GM13976 (cell line): ENCODE measurements at places on chromosomes 12 and 14.

GRCh38 chr14:64870160-64870559 lies 9.5 kb downstream of the SPTB start:
- no peak for DNase-seq

GRCh38 chr12:63042646-63043045 lies 107.7 kb upstream of the PPM1H start:
- no peak for DNase-seq

DNA sequence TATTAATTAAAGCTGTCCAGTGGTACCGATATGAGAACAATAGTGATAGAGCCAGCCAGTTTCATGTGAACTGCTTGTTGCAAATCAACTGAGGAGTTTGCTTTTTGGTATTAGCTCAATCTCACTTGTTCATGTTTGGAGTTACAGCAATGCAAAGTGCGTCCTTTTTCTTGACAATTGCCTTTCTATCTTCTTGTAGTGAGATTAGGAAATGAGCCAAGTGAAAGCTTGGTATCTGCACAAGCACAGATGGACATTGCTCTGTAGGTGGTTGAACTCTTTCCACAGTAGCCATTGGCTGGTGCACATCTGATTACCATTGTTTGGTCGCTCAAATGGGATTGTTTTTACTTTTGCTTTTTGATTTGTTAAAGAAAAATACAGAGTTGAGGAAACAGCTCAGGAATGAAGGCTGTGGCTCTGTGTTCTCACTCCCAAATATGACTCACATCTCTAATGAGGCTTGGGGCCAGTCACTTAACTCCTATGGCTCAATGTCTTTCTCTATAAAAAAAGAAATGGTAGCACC lies 241.4 kb downstream of the BMP4 start:
- no peak for DNase-seq

DNA sequence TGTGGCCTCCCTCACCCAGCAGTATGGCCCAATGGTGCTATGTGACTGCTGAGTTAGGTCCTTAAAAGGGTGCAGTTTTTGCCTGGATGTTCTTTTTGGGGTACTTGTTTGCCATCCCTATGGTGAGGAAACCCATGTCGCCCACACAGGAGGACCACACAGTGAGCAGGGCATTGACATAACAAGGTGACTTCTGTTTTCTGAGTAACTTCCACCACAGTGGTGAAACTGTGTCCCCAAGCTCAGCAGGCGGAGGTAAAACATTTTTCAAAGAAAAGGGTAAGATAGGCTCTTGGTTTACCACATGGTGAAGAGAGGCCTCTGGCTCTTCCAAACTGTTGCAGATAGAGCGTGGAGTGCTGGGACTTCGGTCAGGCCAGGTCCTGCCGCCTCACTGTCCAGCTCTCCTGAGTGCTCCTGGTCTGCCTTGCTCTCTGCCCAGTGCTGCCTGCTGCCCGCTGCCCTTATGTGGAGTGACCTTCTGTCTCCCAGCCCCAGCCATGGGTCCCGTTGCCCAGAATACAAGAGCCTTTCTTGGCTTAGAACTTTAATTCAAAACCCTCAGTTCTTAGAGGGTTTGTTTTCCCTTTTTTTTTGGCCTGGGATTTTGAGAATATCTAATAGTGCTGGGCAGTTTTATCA lies 54.0 kb downstream of the TRAF3 start:
- DNase-seq, result no peak

DNA sequence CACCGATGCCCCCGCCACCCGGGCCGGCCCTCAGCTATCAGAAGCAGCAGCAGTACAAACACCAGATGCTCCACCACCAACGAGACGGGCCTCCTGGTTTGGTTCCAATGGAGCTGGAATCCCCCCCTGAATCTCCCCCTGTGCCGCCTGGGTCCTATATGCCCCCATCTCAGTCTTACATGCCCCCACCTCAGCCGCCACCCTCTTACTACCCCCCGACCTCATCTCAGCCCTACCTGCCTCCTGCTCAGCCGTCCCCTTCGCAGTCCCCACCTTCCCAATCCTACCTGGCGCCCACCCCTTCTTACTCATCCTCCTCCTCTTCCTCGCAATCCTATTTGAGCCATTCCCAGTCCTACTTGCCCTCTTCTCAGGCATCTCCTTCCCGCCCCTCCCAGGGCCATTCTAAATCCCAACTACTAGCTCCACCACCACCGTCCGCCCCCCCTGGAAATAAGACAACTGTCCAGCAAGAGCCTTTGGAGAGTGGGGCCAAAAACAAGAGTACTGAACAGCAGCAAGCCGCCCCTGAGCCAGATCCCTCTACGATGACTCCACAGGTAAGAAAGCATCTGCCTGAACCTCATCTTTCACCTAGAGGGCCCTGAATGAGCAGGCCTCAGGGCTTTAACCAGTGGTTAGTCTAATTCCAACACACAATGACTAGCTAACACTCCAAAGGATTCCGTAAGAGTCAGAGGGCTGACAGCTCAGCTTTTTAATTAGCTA lies 851 bp downstream of the YLPM1 start:
- DNase-seq, result no peak

DNA sequence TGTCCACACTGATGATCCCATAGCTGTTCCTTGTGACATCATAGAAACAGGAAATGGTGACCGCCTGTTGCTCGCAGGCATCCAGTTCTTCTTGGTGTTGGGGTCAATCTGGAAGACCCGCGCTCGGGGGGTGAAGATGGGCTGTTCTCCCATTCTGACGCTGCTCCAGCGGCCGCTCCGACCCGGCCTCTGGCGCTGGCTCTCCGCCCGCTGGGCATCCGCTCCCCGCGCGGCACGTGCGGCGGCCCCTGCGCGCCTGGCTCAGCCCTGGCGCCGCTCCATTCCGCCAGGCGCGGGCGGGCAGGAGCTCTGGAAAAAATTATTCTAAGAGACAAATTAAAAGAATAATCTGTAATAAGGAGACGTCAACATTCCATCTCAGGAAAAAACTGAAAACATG lies 761.1 kb downstream of the TMEM121 start:
- no peak for DNase-seq

- no peak for DNase-seq
Measured at GRCh38 chr14:41642367-41642766, 35.7 kb downstream of the LRFN5 start.

GRCh38 chr14:89912667-89913211 lies 41.8 kb downstream of the EFCAB11 start:
- DNase-seq, result no peak

DNA sequence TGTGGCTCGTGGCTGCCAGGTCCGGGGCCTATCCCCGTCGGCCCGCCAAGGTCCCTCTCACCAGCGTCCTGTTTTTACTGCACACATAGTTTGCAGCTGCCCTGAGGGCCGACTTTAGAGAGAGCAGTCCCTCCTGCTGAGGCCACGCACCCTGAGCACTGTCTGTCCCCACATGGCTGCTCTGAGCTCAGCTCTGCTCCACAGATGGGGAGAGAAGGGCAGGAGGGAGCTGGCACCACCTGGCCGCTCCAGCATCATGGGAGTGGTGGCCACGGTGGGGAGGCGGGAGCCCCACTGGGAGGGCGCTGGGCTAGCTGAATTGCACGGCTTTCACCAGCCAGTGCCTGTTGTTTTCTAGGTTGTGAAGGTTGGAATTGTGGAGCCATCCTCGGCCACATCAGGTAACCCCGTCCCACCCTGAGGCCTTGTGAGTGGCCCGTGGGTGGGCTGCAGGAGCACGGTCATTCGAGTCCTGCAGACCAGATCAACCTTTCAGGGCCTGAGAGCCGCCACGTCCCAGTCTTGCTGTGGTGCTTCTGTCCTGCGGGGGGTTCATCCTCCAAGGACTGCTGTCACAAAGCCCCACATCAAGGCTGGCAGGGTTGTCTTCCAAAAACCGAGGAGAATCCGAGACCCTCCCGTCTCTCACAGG lies 7.4 kb upstream of the TEX22 start:
- DNase-seq, result no peak

- DNase-seq, result no peak
Measured at GRCh38 chr14:51784466-51784865, 75.9 kb upstream of the GNG2 start.

DNA sequence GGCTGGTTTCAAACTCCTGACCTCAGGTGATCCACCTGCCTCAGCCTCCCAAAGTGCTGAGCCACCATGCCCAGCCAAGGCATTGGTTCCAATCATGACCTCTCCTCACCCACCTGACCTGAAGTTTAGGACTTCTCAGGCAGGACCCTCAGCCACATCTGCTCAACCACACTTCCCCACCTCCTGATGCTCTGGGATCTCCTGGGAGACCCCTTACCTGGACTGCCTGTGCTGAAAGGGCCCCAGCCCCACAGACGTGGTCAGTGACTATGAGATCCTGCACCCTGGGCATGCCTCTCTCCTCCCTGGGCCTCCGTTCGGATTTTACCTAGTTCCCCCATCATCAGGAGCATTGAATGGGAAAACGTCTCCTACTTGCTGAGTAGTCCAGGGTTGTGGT lies 18.0 kb downstream of the GSC start:
- DNase-seq, result no peak

GRCh38 chr14:85115921-85116320 lies 414.0 kb upstream of the FLRT2 start:
- no peak for DNase-seq

GRCh38 chr12:107012736-107013425 lies 25.9 kb upstream of the MTERF2 start:
- no peak for DNase-seq

DNA sequence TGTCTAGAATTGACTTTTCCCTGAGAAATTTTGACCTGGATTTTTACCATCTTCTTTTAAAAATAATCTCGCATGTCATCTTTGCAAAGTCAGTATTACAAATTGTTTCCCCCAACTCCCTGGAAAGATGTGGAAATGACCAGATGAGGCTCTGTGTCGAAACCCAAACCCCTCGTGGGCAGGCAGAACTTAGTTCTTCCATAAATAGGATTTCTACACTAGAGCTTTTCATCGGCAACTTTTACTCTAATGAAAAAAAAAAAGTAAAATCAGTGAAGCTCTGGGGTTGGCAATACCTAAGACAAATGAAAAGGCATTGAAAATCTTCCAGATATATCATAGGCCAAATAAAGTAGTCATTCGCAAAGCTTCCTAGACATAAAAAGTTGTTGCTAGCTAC lies 17.0 kb downstream of the SSPN start:
- no peak for DNase-seq

DNA sequence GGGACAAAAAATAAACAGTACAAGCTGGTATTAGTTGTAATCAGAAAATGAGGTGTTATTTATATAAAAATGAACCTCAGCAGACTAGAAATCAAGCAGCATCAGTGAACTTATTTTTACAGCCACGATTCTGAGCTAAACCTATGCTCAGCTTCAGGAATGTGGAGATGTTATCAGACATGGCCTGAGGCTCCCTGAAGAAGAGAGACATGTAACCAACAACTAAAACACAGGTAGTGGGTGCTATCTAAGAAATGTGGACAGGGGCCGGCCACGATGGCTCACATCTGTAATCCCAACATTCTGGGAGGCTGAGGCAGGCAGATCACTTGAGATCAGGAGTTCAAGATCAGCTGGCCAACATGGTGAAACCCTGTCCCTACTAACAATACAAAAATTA lies 534.3 kb downstream of the VRK1 start:
- no peak for DNase-seq

DNA sequence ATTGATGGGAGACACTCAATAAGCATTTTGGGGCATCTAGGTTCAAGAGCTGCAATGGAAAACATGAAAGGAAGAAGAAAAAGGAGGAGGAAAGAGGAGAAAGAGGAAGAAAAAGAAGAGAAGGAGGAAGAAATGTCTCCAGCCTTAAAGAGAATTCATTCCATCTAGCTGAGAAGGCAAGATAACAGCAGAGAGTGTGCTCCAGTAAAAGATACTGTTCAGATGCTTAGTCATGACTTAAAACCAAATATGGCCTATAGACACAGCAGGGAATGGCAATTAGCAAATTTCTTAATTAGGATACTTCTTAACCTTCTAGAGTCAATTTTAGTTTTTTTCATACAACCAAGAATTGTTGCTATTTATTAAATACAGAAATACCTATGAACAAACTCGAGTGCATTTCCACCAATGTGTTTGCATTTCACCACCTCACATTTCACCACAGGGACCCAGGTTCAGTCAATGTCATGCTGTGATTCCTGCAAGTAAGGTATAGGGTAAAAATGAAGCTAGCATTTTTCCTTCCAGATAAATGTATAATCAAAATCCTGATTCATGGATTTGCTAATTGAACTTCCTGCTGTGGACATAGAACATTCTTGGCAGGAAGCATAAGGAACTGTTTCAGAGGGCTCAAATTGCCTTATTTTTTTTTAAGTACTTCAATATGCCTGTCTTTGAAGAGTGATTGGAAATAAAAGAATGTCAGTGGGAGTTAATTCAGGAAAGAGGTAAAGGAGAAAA lies 177.8 kb downstream of the RPS29 start:
- DNase-seq, result no peak

DNA sequence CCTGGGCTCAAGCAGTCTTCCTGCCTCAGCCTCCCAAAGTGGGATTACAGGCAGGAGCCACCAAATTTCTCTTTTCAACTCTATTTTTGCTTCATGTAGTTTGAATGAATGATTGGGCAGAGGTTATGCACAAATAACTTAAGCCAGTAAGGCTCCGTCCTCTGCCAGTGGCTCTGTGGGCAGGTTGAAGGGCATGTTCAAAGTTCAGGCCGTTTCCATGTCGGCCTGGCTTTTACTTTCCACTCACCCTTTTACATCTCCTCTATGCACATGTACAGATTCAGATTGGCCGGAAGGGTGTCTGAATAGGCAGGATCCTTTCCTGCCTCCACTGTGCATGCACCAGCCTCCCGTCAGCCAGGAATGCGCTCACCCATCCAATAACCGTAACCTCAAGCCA lies 132.3 kb downstream of the EML1 start:
- DNase-seq, result no peak

DNA sequence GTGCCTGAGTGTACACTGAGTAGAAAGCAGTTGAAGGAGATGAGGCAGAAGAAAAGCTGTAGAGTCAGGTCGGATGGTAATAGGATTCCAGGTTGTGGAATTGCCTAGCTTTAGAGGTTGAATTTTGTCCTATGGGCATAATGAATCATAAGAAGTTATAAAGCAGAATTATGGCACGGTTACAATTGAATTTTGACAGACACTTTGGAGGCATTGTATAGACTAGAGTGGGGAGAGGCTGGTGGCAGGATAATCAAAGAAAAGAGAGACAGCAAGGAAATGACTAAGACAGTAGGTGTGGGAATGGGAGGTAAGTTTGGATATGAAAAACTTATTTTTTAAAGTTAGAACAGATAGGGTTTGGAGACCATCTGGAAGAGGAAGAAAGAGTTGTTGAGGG lies 102.6 kb downstream of the NTN4 start:
- no peak for DNase-seq
